ENCODE measurements at places on chromosomes 2 and 18.

DNA sequence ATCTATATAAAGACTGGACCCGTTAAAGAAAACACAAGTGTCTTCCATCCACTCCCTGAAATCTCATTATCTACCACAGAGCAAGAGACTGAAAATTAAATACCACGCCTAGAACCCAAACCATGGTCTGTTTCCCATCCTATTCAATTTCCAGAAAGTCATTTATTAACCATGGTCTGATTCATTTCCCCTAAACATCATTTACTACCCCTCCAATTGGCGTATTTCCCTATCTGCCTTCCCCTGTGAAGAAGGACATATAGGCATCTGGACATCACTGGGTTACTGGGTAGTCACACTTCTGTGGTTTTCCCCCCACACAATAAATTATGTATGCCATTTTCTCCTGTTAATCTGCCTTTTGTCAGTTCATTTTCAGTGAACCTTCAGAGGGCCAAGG, 30.8 kb downstream of the CCDC93 start:
- DNase-seq: no peak

DNA sequence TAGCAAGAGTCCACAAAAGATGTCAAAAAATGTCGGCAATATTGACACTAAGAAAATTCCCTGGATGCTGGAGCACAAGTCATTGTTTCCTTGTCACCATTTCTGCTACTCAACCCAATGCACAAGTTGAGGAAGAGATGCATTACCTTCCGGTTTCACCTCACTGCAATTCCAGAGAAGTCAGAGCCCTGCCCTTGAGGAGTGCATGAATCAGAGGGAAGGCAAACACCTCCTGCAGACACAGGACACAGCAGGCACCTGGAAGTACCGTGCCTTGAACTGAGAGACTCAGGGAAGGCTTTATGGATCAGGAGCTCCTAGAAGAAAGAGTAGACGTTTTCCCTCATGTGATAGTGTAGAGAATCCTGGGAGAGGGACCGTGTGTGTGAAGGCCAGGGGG, 62.7 kb upstream of the ARL4C start:
- no peak for DNase-seq

GRCh38 chr2:159921752-159922404, 123.9 kb upstream of the CD302 start:
- no peak for DNase-seq

GRCh38 chr2:3487432-3487831, 31.9 kb downstream of the ADI1 start:
- no peak for DNase-seq

DNA sequence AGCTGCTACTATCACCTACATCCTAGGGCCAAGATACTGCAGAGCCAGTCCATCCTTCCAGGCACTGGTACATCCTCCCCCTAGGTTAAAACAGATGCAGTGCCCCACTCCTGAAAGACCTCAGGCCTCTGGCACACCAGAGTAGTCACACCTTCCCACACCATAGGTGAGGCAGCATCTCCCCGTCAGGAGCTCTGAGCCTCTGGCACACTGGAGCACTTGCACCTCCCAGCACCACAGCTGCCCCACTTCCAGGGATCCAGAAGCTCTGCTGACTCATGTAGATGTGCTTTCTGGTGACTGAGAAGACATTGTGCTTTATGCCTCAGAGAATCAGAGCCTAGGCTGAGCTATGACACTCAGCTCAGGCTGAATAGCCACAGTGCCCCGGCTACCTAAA, 138.4 kb upstream of the COL3A1 start:
- no peak for DNase-seq

- DNase-seq: no peak
Observed at GRCh38 chr2:27407798-27408491, 1.4 kb downstream of the PPM1G start.

DNA sequence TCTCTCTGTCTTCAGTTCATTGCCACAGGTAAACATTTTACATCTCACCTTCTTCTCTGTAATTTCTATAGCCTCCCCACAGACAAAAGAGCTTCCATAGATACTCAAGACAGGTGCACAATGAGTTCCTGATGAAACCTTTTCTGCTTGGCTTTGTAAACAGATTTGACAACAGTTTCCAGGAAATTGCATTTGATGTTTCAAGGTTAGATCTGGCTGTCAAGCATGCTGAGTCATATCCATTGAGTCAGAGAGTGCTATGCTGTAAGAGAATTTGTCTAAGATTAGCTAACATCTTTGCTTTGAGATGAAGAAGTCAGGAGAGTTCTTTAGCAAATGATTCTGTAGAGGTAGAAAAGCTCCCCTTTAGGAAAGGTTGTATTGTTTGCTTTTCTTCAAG, 40.6 kb upstream of the MAP2 start:
- DNase-seq: no peak

- no peak for DNase-seq
Observed at GRCh38 chr18:28267276-28267675, 90.3 kb upstream of the CDH2 start.

DNA sequence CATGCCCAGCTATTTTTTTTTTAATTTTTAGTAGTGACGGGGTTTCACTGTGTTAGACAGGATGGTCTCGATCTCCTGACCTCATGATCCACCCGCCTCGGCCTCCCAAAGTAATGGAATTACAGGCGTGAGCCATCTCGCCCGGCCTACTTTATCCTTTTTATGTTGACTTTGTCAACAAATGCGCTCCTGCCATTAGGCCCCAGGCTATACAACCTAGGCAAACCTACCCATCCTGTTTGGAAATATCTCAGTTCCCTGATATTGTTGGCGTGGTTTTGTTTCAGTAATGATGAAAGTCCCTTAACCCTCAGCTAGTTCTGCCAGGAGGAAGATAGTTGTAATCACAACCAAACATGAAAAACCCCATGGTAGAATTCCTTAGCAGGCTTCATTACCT, 249.4 kb upstream of the SOX11 start:
- DNase-seq: no peak

- DNase-seq: no peak
Observed at GRCh38 chr2:232310696-232311095, 67.9 kb upstream of the ALPP start.

DNA sequence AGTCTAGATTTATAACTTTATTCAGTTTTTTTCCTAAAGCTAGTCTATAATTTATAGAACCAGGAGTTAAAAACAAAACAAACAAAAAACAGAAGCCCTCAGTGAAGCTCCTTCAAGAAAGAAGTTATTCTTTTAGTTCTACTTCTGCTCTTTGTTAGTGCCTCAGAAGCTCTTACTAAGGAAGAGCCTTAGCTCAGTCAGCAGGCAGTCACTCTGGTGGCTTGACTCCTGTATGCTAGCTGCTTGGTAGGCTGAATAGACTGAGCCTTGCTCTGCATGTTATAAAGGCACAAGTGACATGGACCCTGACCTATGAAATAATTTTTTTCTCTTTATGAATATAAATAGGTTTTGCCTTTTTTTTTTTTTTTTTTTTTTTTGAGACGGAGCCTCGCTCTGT, 24.8 kb downstream of the NCOA1 start:
- DNase-seq: no peak

- no peak for DNase-seq
Observed at GRCh38 chr2:120822933-120823332, 87.3 kb downstream of the GLI2 start.

GRCh38 chr2:234029150-234029733, 21.3 kb upstream of the SPP2 start:
- no peak for DNase-seq

DNA sequence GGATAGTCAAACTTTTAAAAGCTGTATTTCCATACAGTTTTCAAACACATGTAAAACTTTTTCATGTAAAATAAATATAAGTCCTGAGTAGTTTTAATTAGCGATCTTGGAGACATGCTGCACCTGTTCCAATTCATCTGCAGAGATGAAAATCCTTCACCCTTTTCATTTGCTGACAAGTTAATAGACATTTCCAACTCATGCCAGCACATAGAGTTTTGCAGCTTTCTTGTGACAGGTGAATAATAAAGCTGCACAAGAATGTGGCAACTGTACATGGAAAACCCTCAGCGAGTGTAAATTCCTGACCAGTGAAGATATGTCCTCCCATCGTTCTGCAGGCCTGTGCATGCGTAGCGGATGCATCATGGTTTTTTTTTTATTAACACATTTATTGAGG, 771.4 kb downstream of the TDRD15 start:
- no peak for DNase-seq

DNA sequence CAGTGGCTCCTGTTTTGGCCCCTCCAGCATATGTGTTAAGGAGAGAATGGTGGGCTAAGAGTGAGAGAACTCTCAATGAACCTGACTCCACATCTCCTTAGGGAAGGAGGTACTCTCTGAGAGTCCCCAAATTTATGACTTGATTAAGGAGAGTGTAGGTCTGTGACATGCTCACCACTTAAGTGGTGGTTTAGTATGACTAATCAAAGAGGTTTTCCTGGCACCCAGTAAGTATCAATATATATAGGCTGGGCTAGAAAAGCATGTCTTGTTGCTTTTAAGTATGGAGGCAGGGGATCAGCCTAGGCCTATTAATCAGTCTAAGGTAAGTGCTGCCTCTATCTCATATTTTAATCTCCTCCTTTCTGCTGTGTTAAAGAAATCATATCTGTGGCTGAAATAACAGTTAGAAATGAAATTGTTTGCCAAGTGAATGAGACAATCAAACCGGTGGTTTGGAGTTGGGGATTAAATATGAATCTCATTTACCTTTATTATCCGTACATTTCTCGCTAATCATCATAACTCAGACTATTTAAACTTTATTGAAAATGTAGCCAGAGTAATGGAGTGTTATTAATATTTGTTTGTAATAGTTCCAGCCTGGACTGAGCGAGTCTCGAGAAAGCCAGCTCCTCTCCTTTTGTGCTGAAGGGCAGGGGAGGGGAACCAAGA, 107.7 kb upstream of the MEIS1 start:
- DNase-seq: no peak

- DNase-seq: no peak
Observed at GRCh38 chr2:41836948-41837347, 210.9 kb upstream of the PKDCC start.

- no peak for DNase-seq
Observed at GRCh38 chr2:45688479-45689298, 37.2 kb downstream of the PRKCE start.

GRCh38 chr2:69693775-69694450, 48.0 kb upstream of the ANXA4 start:
- DNase-seq: no peak

DNA sequence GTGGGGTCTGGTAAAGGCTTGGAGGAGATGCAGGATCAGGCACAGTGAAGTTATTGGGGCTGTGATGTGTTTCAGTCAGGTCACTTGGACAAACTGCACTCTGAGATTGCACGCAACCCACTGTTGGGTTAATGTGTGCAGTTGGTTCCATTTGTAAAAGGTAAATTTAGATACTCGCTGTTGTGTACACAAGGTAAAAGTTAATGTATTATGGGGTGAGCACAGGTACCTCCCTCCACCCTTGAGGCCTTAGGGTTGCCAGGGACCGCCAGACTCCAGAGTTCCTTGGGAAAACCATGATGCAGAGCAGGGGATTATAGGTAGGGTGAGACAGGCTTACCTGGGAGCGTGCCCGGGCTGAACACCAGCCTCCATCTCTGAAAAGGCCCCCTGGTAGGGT, 20.1 kb downstream of the IMPA2 start:
- no peak for DNase-seq

DNA sequence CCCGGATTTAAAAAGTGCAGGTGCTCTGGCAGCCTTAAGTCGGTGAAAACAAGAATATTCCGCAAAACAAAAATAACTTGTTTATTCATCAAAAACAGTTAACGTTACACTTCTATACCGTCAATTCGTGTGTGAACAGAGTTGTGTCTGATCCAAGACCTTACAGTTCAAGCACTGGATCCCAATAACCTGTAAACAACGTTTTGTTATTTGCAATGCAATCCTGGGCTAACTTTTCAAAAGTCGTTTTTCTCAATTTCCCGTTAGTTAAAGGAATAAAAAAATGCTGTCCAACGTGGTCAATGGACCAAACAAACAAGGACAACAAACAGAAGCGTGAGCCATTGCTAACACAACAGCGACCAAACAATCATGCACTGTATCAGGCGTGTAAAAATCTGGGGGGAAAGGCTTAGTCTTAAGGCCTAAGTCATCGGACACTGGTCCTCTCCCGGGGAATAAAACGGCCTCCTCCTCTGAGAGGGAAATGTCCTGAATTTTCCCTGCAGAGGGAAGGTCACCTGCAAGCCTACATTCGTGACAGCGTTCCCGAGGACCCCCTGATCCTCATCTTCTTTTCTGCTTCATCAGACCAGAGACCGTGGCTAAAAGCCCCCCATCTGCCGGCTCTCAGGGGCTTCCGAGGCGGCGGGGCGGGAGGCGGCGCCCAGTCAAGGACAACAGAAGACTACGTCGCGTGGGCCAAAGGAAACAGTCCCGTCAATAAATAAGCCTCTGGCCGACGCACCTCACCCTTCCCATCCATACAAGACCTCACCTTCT, 490 bp downstream of the NDUFS1 start:
- DNase-seq: no peak

DNA sequence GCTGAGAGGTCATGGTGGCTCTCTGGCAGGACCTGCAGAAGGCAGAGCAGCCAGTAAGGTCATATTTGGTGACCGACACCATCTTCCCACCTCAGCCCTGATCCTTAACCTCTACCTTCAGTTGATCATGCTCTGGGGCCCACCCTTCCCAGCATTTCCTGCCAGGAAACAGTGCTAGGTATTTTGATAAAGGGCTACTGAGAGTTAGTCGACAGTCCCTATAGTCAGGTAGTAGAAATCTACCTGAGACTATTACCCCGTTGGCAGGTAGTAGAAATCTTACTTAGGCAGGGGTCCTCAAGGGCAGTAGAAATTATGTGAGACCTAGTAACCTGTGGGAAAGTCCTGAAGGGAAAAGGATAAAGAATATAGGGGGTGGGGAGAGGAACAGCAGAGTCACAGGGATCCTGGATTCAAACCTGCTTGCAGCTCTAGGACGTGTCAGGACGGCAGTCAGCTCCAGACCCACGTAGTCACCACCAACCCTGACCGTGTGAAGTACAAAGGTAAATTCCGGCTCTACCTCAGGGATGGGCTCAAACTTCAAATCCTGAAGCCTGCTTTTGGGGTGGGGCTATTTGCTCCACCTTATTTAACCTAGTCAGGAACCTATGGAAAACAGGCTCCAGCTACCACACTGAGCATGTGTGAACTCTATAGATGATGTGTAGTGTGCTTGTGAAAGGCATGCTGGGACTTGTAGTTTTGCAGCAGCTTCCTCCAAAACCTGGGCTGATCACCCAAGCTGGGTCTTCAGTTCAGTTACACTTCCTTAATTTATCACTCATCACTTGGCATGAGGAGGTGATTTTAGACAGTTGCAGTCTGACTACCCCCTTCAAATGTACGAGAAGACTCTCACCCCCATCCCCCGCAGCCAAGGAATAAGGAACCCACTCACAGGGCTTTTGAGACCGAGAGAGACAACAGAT, at the start of gene DQX1:
DQX1 (minus strand) TSS at position 515 of the 932 bp plus-strand sequence; CDS start at position 13, 502 bp downstream.
- DNase-seq: no peak

- no peak for DNase-seq
Observed at GRCh38 chr2:62501794-62502500, 4.0 kb downstream of the TMEM17 start.

DNA sequence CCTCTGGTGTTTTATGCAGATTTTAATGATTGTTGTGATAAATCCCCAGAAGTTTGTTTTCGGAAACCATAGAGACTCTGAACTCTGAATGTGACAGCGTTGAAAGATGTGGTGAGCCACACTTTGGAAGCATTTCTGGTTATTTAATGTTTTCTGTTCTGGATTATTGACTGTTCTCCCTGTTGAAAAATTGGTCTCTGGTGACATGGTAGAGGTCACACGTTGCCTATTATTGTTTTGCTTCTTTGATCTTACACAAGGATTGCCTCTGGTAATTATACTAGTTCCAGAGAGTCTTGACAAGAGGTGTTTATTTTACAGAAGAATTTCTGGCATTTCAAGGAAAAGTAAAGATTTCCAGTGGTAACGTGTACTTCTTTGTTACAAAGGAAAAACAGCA, 127.1 kb downstream of the GREB1L start:
- DNase-seq: no peak
